ENCODE measurements at places on chromosomes 2 and 18. TPM values are rescaled to one million over a fixed set of nuclear protein-coding genes. Genes with fewer than 3 reads are reported as not detected.

- DNase-seq = no peak
Observed at GRCh38 chr2:199505755-199506403, 48.1 kb upstream of the SATB2 start.

- DNase-seq = peak; percentile 8
Observed at GRCh38 chr2:166417669-166418068, 41.9 kb upstream of the SCN9A start.

GRCh38 chr2:189858291-189858690, 74.0 kb downstream of the PMS1 start:
- DNase-seq = no peak

The ZAP70 gene
- 3.4 TPM for polyA plus RNA-seq

The STAT1 gene
- 29.1 TPM for polyA plus RNA-seq

- DNase-seq = no peak
Observed at GRCh38 chr2:104840156-104840555, 13.8 kb upstream of the POU3F3 start.

The LYG2 gene
- polyA plus RNA-seq = 0.22 TPM

The DUSP11 gene
- 17.0 TPM for polyA plus RNA-seq

DNA sequence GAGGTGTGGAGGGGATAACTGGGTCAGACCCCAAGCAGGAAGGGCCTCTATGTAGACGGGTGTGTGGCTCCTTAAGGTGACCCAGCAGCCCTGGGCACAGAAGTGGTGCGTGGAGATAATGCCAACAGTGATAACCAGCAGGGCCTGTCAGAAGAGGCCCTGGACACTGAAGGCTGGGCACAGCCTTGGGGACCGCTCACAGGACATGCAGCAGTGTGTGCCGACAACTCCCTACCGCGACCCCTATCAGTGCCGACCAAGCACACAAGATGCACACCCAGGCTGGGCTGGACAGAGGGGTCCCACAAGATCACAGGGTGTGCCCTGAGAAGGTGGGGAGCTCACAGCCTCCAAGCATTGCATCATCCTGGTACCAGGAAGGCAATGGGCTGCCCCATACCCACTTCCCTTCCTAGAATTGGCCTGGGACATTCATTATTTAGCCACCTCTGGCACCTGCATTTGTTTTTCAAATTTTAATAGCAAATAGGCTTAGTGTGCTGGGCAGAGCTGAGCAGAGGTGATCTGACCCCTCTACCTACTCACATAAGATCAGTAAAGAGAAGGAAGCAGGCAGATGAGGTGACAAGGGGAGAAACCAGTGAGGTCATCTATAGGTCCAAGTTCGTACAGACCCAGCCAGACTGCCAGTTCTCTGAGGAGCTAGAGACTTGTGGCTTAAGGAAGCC, 55.2 kb downstream of the BCL11A start:
- no peak for DNase-seq

GRCh38 chr2:116317111-116317510, 1497.4 kb upstream of the DDX18 start:
- DNase-seq = no peak

GRCh38 chr2:9329497-9329896, 93.8 kb downstream of the ITGB1BP1 start:
- no peak for DNase-seq

DNA sequence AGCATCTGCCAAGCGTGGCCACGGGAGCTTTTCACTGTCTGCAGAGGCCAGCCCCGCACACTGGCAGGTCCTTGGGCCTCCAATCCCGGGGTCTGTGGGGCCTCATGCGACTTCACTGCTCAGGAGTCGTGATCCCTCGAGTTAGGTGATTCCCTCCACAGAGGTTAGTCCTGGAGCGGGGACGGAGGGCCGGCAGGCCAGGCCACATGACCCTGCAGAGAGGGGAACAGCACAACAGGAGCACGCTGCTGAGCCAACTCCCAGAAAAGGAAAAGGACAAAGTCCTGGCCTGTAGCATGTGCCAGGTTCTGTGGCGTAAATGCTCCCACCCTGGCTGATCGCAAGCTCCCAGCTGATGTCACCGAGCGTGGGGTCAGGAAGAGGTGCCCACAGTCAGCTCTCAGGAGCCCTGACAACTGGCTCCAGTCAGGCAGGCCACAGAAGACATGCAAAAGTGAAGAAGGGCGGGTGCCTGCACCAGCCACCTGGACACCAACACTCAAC, 15.3 kb upstream of the PRLH start:
- DNase-seq = no peak

- no peak for DNase-seq
Observed at GRCh38 chr2:39325966-39326365, 82.2 kb upstream of the CDKL4 start.

The NGEF gene
- 1.2 TPM for polyA plus RNA-seq

GRCh38 chr2:138294451-138294850, 207.1 kb upstream of the SPOPL start:
- no peak for DNase-seq

- DNase-seq = peak; percentile 45
Observed at GRCh38 chr2:112481528-112482233, at the start of gene TTL. TSS of gene TTL (plus strand) at chr2:112482156. CDS start at chr2:112482345, 189 bp downstream.

- DNase-seq = no peak
Observed at GRCh38 chr2:121640380-121641316, 8.6 kb downstream of the CLASP1 start.

- no peak for DNase-seq
Observed at GRCh38 chr18:74654638-74655037, 57.0 kb downstream of the ZNF407 start.

DNA sequence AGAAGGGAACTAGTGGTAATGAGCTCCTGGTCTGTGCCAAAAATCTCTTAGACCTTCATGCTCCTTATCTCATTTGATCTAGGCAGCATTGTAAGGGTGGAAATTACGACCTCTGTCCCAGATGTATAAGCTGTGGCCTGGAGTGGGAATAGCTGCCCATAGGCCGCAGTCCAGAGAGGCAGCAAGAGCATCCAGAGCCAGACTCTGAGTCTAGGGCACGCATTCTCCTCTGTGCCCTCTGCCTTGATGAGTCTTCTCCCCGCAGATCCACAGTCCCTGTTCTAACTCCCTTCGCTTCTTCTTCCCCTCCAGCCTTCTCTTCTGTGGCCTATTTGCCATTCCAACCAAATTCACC, 304.6 kb downstream of the MYCN start:
- DNase-seq = no peak

The ICA1L gene
- polyA plus RNA-seq = 13.5 TPM

The CPO gene
- 0.38 TPM for polyA plus RNA-seq

GRCh38 chr2:241289053-241289452, 26.4 kb downstream of the HDLBP start:
- no peak for DNase-seq

GRCh38 chr2:237297421-237298150, 116.4 kb downstream of the COL6A3 start:
- no peak for DNase-seq

- DNase-seq = no peak
Observed at GRCh38 chr2:238122287-238123217, 15.9 kb upstream of the KLHL30 start.

DNA sequence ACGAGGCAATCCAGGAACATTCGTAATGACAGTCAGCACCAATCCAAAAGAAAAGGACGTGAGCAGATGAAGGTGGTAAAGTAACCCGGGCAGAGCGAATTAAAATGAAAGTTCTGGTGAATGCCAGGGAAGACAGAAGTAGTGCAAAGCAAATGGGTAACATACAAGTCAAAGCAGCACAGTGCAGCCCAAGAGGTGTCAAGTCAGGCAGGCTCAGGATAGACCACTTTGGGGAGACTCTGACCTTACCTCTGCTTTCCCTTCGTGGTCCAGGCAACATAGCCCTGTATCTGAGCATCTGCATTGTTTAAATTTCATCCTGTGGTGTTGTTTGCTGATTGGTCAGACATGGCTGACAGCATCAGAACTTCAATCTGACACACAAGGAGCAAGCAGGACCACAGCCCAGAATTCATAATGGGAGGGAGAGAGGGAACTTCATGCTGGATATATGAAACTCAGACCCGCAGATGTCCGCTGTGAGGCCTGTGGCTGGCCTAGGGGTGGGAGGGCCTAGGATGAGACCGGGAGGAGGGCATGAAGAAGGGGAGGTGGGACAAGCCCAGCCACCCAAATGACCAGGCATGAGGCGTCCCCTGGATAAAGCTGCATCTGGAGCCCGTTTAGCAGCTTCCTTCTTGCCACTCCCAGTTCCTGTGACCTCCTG, 285.7 kb downstream of the TCF4 start:
- no peak for DNase-seq

GRCh38 chr2:185990861-185991525, 252.4 kb downstream of the FSIP2 start:
- DNase-seq = no peak

DNA sequence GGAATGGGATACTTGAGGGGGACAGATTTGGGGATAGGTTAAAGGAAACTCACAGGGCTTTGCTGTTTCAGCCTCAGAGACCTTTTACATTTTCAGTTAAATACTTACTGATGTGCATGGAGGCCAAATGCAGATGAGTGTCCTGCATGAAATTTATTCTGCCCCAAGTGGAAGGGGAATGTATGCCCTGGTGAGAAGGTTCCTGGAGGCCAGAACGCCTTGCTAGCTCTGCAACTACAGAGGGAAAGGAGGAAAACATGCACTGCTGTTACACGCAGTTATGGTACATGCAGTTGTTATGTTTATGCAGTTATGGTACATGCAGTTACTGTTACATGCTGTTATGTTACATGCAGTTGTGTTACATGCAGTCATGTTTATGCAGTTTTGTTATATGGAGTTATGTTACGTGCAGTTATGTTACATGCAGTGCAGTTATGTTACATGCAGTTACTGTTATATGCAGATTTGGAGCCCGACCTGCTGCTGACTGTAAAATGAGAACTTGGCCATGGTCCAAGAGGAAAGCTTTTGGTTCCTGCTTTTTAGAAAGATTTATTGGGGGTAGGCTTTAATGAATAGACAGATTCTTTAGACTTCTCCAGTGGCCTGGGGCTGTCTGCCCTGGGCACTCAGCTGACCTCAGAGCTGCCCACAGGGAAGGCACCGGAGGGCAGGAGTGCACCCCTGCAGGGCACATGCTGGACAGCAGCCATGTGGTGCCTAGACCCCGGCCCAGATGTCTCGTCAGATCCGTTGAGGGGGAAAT, 84.1 kb downstream of the LDLRAD4 start:
- peak; percentile 40 for DNase-seq

- no peak for DNase-seq
Observed at GRCh38 chr2:74109551-74109950, 38.2 kb downstream of the BOLA3 start.

DNA sequence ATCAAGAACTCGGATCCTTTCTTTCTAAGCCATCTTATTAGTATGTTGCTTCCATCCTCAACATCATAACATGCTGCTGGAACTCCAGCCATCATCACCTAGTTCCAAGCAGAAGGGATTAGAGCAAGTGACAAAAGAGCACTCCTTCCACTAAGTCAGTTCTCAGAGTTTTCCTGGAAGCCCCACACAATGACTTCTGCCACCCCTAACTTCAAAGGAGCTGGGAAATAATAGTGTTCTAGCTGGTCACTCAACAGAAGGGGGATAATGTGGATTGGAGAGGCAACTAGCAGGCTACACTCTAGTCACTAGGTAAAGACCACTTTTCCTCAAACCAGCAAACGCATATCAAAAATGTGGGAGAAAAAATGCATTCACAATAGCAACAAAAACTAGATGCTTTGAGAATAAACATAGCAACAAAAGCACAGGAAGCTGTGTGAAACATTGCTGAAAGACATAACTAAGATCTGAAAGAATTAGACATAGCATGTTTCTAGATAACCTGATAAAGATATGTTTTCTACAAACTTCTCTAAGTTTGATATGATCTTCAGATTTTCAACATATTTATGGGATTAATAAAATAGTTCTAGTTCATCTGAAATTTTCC, 39.5 kb downstream of the COX7A2L start:
- DNase-seq = no peak

The NUP35 gene
- 14.0 TPM for polyA plus RNA-seq

DNA sequence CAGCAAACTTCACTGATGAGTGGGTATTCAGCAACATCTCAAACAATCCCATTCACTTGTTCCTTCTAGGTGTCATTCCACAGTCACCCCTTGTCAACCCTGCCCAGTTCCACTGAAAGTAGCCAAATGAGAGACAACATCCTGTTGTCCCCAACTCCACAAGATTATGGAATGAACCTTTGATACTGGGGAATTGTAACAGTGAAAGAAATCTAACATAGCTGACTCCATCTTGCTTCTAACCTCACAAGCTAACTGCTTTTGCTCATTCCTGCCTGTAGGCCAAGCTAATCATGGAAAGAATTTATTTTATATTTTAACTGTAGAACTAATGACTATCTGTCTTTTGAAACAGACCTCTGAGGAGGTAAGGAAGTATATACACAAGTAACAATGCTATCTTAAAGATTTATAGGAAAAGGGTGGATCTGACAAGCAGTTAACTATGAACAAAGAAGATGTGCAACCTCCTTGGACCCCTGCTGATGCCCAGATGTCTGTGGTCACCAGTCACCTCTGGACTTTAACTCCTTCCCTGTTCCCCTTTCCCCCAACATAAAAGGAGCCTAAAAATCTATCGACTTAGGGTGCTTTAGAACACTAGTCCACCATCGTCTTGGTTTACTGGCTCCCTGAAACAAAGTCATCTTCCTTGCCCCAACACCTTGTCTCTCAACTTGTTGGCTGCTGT, 6.9 kb upstream of the ANXA4 start:
- no peak for DNase-seq

- DNase-seq = no peak
Observed at GRCh38 chr2:219199470-219200211, 6.9 kb upstream of the ZFAND2B start.

DNA sequence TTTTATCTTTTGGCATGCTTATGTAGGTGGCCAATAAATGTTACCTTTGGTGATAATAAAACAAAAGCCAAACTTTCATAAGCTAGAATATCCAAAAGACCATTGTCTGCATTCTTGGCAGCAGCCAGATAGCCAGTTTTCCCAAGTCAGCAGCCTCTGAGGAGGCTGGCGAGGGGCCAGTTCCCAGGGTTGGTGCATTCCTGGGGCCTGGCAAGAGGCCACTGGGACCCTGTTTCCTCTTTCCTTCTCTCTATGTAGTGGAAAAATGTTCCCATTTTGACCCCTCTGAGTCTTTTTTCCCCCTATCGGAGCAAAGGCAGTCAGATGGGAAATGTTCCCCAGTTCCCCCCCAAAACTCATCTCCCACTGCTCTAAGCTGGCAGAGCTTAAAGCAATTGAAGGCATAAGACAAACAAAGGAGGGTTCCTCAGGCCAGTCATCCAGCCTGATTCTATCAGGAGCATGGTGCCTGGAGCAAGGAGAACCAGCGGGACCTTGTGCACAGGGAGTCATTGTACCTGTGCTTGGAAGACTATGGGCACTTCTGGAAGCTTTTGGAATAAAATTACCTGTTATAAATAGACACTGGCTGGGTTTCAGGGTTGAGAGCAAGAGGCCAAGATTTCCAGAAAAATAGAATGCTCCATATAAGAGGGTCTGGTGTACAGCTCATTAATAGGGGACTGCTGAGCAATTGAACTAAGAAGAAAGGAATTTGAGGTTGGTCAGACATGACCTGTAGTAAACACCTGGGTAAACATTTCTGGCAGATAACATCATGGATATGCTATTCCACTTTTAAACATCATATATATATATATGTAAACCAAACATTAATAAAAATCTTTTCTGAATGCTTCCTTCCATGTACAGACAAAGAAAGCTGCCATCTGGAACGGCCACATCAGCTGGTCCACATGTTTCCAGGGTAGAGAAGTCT, 63.4 kb downstream of the NCKAP5 start:
- DNase-seq = no peak
